ENCODE measurements at places on chromosomes 16 and 17.

DNA sequence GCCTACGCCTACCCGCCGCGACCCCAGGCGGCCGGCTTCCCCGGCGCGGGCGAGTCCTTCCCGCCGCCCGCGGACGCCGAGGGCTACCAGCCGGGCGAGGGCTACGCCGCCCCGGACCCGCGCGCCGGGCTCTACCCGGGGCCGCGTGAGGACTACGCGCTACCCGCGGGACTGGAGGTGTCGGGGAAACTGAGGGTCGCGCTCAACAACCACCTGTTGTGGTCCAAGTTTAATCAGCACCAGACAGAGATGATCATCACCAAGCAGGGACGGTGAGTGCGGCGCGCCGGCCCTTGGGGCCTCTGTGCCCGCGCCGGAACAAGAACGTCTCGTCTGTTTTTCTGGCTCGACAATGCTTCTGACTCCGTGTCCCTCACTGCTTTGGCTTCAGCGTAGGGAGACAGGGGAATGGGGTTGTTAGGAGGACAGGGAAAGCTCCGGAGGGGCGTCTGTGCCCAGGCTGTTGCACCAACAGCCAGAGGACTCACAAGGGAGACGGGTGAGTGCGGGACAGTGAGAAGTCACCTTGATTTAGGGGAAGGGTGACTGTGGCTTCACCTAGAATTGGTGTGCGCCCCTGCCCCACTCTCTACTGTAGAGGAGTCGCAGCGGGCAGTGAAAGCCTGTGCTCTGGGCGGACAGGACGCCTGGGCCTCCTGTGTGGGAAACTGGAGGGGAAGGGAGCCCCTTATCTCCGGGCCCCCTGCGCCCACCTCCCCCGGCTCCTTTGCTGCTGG, 806 bp downstream of the TBX21 start:
- no peak for DNase-seq

DNA sequence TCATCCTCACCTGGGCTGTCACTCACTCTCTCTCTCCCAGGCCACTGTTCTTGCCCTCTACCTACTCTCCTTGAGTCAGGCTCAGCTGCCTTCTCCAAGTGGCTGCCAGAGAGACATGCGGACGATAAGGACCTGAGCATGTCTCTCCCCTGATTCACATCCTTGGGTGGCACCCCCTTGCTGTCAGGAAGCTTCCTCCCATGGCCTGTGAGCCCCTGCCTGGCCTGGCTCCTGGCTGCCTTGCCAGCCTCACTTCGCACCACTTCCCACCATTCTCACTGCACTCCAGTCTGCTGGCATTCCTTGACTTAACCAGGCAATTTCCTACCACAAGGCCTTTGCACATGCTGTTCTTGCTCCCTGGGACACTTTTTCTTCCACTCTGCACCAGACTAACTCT, 2.7 kb upstream of the ALDH3A1 start:
- no peak for DNase-seq

DNA sequence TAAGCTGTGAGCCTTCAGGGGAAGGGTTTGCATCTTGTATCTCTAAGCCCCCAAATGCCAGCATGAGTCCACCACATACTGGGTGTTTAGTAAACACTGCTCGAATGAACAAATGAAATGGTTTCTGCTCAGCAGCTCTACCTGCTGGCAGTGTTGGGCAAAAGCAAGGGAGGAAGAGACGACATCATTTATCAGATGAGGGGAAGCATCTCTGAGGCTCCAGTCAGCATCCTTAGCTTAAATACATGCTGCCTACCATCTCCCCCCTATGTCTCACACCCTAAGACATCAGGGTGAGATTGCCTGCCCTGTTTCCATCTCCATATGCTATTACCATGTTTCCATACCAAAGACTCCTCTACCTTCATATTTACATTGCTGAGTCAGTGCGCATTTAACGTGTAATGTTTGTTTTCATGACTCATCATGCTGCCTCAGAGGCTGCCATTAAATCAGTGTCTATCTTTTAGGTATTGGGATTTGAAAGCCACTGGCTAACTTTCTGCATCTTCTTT, 379.8 kb downstream of the UTP18 start:
- peak; percentile 5 for DNase-seq

DNA sequence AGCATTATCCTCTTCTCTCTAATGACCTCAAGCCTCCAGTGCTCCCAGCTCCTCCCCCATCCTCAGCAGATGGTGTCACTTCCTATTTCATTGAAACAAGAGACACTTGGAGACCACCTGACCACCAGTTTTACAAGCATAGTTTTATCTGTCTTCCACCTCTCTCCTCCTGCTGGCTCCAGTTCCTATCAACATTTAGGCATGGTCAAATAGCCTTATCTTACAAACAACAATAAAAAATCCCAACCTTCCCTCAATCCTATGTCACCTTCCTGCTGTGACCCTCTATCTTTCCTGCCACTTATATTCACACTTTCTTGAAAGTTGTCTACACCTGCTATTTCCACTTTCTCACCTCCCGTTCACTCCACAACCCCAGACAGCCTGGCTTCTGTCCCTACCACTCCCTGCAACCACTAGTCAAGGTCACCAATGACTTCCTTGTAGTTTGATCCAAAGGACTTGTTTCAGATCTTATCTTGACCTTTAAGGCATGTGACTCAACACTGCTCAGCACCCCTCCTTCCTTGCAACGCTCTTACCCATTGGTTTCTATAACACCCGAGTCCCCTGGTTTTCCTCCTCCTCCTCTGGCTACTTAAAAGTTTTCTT, 4.3 kb upstream of the NTN1 start:
- DNase-seq = no peak

- peak; percentile 85 for DNase-seq
Measured at GRCh38 chr17:76716146-76716838, 5.5 kb upstream of the MXRA7 start.

DNA sequence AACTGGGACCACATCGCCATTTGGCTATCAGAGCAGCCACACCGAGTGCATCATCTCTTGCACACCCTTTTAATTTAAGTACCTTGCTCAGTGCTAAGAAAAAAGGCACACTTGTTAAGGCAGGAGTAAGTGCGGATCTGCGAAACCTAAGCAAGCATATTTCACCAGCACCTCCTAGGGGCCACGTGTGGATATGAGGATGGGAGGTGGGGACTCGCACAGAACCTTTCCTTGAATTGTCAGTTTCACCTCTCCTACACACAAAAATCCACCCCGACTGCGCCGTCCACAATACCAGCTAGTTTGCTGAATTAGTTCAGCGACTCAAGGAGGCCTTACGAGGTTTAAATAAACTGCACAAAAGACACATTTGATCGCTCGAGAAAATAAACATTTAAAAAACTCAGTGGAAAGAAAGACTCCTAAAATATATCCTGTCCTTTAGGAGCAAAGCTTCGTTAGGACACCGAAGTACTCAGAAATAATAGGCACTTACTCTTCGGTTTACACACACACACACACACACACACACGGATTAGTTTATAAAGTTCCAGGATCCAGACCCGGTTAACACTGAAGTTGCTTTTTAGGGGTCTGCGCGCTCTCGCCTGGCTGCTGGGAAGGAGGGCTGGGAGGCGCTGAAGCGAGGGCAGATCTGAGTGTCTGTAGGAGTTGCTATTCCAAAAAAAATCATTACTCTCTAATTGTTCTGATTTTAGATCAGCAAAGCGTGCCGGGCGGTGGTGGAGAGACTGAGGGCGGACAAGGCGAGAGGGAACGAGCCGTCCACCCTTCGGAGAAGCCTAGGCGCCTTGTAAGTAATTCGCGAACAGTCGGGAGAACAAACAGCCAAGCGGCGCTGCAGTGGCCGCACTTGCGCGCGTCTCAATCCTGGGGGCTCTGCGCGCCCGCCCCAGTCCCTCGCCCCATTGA, 1.0 kb upstream of the KCNJ2 start:
- DNase-seq = no peak
